BE2C (cell line): ENCODE measurements at places on chromosomes 1 and 21.

GRCh38 chr1:214514819-214515383 lies 36.5 kb downstream of the PTPN14 start:
- DNase-seq, result no peak

- DNase-seq, result no peak
Observed at GRCh38 chr1:164713456-164714207, 154.6 kb downstream of the PBX1 start.

DNA sequence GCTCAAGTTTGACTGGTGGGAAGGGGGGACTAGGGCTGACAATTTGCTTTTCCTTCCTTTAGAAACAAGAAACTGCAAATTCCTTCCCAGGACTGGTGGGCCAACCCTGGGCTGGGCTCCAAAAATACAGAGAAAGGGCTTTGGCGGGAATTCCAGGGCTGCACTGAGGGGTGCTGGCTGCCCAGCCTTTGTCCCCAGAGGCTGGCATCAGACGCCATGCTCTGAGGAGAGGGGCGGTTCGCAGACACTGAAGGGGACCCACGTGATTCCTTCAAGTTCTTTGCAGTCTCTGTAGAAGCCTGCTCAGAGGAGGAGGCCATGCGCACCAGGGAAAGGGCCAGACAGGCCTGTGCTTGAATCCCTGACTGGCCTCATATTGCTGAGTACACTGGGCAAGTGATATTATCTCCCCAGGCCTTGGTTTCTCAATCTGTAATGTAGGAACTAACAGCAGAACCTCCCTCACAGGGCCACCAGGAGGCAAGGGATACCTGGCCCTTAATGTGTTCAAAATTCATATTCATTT lies 119.5 kb downstream of the EPHB2 start:
- no peak for DNase-seq

DNA sequence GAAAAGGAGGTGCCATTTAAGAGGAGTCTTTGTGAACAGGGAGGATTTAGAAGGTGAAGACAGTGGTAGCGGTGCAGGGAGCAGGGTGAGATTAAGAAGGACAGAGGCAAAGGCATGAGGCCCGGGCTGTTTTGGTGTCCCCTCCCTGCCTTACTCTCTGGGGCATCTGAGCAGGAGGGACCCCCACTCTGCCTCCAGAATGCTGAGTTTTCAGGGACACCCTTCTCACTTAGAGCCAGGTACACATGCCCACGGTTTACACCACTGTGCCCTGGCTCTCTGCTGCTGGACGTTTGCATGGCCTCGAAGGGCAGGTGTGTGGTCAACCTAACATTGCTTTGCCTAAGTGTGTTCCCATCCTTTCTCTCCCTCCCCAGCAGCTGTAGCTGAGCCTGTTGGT lies 20.5 kb upstream of the PARP1 start:
- no peak for DNase-seq
